ENCODE measurements at places on chromosomes 1 and 21. TPM values are rescaled to one million over a fixed set of nuclear protein-coding genes. Genes with fewer than 3 reads are reported as not detected.

The GJB4 gene
- polyA plus RNA-seq = not detected

The LAMTOR2 gene
- polyA plus RNA-seq = 230 TPM

The TMED5 gene
- 24.2 TPM for polyA plus RNA-seq

The IL19 gene
- not detected for polyA plus RNA-seq

The DCST1 gene
- not detected for polyA plus RNA-seq

The PRR9 gene
- not detected for polyA plus RNA-seq

The ODR4 gene
- polyA plus RNA-seq = 12.2 TPM

The MX2 gene
- 0.08 TPM for polyA plus RNA-seq

The RNU1-4 gene
- not detected for polyA plus RNA-seq

The KCNK2 gene
- polyA plus RNA-seq = 16.2 TPM

The PSEN2 gene
- polyA plus RNA-seq = 31.6 TPM

The PTGFR gene
- polyA plus RNA-seq = 3.6 TPM

The PADI2 gene
- polyA plus RNA-seq = 0.52 TPM

The CFAP107 gene
- not detected for polyA plus RNA-seq

The ETNK2 gene
- polyA plus RNA-seq = 16.1 TPM

The RIMS3 gene
- polyA plus RNA-seq = 2.9 TPM

The HES2 gene
- polyA plus RNA-seq = 0.03 TPM

The PPIH gene
- polyA plus RNA-seq = 89.1 TPM

The S100A1 gene
- 0.18 TPM for polyA plus RNA-seq

The ADAMTS5 gene
- polyA plus RNA-seq = 0.90 TPM

The GNG4 gene
- polyA plus RNA-seq = 1.6 TPM

The ADCY10 gene
- 0.15 TPM for polyA plus RNA-seq

The EPB41 gene
- polyA plus RNA-seq = 7.4 TPM

The LZIC gene
- polyA plus RNA-seq = 9.6 TPM

The ZNF683 gene
- polyA plus RNA-seq = not detected

The SSX2IP gene
- 10.9 TPM for polyA plus RNA-seq

The DLGAP3 gene
- polyA plus RNA-seq = 0.15 TPM

The SLC9C2 gene
- polyA plus RNA-seq = not detected

The FAM110D gene
- polyA plus RNA-seq = 0.50 TPM

The FMO3 gene
- 0.85 TPM for polyA plus RNA-seq

The RHD gene
- polyA plus RNA-seq = not detected

The HTR6 gene
- 0.05 TPM for polyA plus RNA-seq

The MASP2 gene
- not detected for polyA plus RNA-seq

The PTPRF gene
- polyA plus RNA-seq = 67.6 TPM

The NMNAT2 gene
- polyA plus RNA-seq = 0.06 TPM

The LCE1B gene
- polyA plus RNA-seq = not detected

The HSF2BP gene
- 1.1 TPM for polyA plus RNA-seq
